ENCODE measurements at places on chromosomes 6 and 20. TPM values are rescaled to one million over a fixed set of nuclear protein-coding genes. Genes with fewer than 3 reads are reported as not detected.

DNA sequence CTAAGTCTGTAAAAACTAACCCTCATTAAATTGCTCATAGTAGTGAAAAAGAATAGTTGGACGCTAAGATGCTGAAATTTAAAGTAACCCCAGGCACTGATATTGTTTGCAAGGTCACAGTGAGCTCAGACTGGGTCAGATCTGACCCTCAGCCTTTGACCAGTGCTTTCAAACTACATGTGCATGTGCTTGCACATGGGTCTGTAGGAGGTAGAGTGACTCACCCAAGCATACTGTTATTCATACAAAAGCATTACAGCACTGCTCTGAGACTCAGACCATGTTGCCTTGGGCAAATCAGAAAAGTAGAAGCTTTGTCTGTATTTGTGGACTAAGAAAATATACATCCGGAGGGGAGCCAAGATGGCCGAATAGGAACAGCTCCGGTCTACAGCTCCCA, 326.4 kb upstream of the MARCKS start:
- DNase-seq, result no peak
- no peaks in the 10 kb centered on the region for H3K27me3 ChIP-seq
- H3K36me3 ChIP-seq, result no peaks in the 10 kb centered on the region
- H3K4me1 ChIP-seq, result no peaks in the 10 kb centered on the region
- H3K27ac ChIP-seq, result no peak overlapping the region

DNA sequence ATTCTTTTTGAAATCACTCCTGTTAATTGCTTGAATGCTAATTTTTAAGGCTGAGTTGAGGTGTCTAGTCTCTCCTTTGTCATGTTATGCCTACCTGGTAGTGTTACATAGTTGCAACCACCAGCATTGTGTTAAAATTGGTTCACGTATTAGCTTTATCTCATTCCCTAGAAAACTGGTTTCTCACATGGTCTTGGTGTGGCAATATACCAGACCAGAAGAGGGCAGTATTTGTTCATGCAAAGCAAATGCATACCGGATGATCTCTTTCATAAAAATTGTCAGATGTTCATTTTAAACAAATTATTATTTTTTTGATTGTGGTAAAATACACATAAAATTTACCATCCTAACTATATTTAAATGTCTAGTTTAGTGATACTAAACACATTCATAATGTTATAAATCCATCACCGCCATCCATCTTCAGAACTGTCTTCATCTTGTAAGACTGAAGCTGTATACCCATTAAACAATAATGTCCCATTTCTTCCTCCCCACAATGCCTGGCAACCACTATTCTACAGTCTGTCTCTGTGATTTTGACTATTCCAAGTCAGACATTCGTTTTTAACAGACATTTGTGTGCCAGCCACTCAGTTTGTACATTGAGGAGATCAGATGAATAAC, 92.8 kb downstream of the ATRN start:
- H3K36me3 ChIP-seq, result peaks cover 50% of the 10 kb centered on the region
- H3K27me3 ChIP-seq, result no peaks in the 10 kb centered on the region
- peak; percentile 48 for DNase-seq
- no peak overlapping the region for H3K4me3 ChIP-seq
- H3K4me1 ChIP-seq, result no peaks in the 10 kb centered on the region
- H3K27ac ChIP-seq, result no peak overlapping the region

DNA sequence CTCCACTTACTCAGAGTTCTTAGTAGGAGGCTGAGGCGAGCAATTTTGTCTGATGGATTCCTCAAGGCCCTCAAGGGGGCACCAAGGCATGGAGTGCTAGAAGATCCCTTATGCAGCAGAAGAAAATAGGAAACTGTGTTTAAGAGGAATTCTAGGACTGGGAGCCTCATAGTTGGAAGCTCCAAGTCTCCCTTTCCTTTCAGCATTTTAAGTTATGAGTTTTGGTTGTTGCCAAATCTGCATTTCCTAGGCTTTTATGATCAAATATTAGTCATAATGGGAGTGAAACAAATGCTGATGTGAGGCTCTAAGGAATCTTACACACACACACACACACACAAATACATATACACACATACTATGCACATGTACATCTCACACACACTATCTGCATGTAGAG, 714.0 kb downstream of the UTRN start:
- no peak overlapping the region for H3K27ac ChIP-seq
- no peak overlapping the region for H3K4me3 ChIP-seq
- no peaks in the 10 kb centered on the region for H3K36me3 ChIP-seq
- DNase-seq, result no peak

GRCh38 chr6:111852725-111853124, 20.5 kb downstream of the FYN start:
- H3K27me3 ChIP-seq, result no peaks in the 10 kb centered on the region
- no peak overlapping the region for H3K4me3 ChIP-seq
- no peaks in the 10 kb centered on the region for H3K36me3 ChIP-seq
- no peak for DNase-seq
- H3K27ac ChIP-seq, result no peak overlapping the region
- H3K4me1 ChIP-seq, result no peaks in the 10 kb centered on the region

Gene SLC2A10
- total RNA-seq, result 17.3 TPM

- no peaks in the 10 kb centered on the region for H3K36me3 ChIP-seq
- peak; percentile 52 for DNase-seq
- H3K27ac ChIP-seq, result peak overlapping the region; percentile 91
- H3K4me1 ChIP-seq, result peaks cover 18% of the 10 kb centered on the region
Measured at GRCh38 chr20:542777-543368, 717 bp downstream of the CSNK2A1 start.

DNA sequence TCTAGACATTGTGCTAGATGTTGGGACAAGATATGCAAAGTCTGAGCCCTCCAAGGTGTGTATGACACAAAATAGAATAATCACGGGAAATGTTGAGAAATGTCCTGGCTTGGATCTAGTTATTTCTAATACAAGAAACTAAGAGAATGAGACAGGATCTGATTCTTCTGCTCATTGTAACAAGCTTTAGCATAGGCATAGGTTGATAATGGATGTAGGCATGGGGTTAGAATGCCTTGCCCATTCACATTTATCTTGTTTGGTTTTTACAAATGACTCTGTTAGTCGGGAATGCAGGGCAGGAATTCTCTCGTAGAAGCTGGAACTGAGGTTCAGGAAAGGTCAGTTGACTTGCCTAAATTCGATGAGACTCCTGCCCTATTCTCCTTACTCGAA, 1.5 kb upstream of the SLC26A8 start:
- no peaks in the 10 kb centered on the region for H3K36me3 ChIP-seq
- H3K27me3 ChIP-seq, result no peaks in the 10 kb centered on the region
- no peak for DNase-seq
- no peak overlapping the region for H3K27ac ChIP-seq
- H3K4me1 ChIP-seq, result no peaks in the 10 kb centered on the region

DNA sequence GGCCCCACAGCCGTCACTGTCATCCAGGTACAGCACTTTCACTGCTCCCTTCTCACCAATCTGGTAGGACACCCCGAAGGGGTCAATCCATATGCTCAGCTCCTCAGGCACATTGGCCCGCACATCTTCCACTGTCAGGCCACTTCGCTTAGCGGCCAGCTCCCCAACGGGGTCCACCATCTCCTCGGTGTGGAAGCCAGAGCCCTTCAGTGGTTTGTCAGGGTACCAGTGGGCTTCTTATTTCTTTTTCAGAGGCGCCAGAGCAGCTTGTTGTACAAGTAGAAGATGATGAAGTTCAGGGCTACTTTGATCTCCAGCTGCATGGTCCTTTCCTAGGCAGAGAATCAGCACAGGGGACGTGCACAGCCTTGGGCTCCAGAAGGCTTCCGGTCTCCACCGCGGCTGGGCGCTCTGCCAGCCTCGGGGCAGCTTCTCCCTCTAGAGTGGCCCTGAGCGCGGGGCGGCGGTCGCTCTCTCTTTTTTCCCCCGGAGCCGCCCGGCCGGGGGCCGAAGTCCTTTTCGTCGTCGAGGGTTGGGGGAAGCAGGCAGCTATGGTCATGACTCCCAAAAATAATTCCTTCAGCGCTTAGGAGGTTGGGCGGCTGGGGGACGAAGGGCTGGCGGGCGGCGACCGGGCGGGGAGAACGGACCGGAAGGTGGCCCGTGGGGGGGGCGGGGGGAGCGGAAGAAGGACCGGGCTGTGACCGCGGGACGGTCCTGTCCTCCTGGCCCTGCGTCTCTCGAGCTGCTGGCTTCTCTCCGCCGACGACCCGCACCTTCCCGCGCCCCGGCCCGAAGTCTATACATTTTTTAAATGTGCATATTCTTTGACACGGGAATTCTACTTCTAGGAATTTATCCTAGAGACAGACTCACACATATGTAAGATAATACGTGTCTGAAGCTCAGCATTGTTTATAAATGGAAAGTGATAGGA, 6.5 kb upstream of the ZSCAN9 start:
- peak overlapping the region; percentile 56 for H3K4me3 ChIP-seq
- DNase-seq, result peak; percentile 89
- no peaks in the 10 kb centered on the region for H3K27me3 ChIP-seq
- H3K36me3 ChIP-seq, result no peaks in the 10 kb centered on the region
- H3K4me1 ChIP-seq, result no peaks in the 10 kb centered on the region

- H3K4me3 ChIP-seq, result no peak overlapping the region
- H3K36me3 ChIP-seq, result no peaks in the 10 kb centered on the region
- peak; percentile 42 for DNase-seq
- H3K4me1 ChIP-seq, result no peaks in the 10 kb centered on the region
- H3K27ac ChIP-seq, result no peak overlapping the region
Measured at GRCh38 chr6:144066741-144067484, 28.5 kb downstream of the SF3B5 start.

Gene SLX4IP
- total RNA-seq, result 7.4 TPM

DNA sequence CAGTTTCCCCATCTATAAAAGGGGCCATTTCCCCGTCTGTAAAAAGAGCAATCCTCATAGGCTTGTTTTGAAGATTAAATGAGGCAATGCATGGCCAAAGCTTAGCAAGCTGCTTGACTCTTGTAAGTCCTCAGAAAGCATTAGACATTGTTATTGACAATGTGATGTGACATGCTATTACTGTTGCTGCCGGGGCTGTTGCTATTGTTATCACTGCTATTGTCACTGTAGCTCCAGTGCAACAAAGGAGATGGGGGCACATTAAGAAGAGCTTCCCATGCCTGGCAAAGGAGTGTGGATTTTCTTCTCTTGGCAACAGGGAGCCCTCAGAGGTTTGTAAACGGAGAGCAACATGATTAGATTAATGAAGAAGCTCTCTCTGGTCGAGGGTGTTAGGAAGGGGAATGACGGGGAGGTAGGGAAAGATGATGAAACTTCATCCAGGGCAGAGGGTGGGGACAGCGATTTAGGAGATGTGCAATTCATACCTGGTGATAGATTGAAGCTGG, 33.1 kb upstream of the FAM83D start:
- peak overlapping the region; percentile 83 for H3K27ac ChIP-seq
- H3K4me3 ChIP-seq, result no peak overlapping the region
- DNase-seq, result peak; percentile 39
- no peaks in the 10 kb centered on the region for H3K36me3 ChIP-seq
- H3K27me3 ChIP-seq, result no peaks in the 10 kb centered on the region

DNA sequence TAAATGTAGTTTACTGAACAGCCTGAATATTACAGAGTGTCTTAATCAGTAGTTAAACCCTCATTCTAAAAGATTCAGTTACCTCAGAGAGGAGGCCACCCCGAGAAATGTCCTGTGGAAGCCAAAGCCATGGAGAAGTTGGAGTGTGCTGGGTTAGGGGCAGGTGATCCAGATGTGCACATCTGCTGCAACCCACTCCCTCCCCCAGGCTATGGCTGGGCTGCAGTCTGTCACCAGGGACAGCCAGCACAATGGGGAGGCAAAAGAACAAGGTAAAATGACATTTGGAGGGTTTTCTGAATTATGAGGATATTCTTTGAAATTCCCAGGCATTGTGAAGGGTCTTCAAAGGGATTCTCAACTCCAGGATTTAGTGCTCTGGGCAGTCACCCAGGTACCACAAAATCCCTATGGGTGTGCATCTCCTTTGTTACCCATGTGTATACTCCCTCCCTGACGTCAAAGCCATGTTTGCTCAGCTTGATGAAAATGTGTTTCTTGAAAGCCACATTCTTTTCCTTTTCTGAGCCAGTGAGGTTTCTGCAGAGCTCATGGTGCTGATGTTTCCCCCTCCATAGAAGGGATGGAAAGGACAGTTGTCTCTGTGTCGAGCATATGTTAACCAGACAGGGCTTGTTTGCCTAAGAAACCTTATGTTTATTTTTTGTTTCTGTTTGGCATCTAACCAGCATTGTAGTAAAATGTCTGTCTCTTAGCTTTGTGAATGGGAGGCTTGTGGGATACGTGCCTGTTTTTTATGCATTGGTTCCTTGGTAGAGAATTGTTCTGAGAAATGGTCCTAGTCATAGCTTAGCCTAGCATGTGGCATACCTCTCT, 212.3 kb upstream of the TBX18 start:
- no peak overlapping the region for H3K4me3 ChIP-seq
- no peaks in the 10 kb centered on the region for H3K4me1 ChIP-seq
- no peak overlapping the region for H3K27ac ChIP-seq
- H3K27me3 ChIP-seq, result no peaks in the 10 kb centered on the region

Gene TFAP2D
- not detected for total RNA-seq

All from Peyer's patch (tissue), 4 donors.